Heart left ventricle (tissue), 16 donors: ENCODE measurements at places on chromosomes 1 and 21. TPM values are rescaled to one million over a fixed set of nuclear protein-coding genes. Genes with fewer than 3 reads are reported as not detected.

DNA sequence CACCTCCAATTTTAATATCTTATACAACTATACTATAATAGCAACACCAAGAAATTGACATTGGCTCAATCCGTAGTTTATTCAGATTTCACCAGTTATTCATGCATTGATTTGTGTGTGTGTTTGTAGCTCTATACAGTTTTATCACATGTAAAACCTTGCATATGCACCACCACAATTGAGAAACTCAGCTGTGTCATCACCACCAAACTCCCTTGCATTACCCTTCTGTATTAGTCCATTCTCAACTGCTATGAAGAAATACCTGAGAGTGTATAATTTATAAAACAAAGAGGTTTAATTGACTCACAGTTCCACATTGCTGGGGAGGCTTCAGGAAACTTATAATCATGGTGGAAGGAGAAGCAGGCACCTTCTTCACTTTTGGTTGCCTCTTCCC is 162.1 kb downstream of the PATJ start:
- DNase-seq, result no peak
- no peaks in the 10 kb centered on the region for H3K4me1 ChIP-seq
- no peaks in the 10 kb centered on the region for H3K36me3 ChIP-seq

GRCh38 chr21:27631471-27631870 is 664.6 kb upstream of the ADAMTS5 start:
- H3K27ac ChIP-seq, result no peak overlapping the region
- H3K27me3 ChIP-seq, result no peaks in the 10 kb centered on the region
- H3K4me1 ChIP-seq, result no peaks in the 10 kb centered on the region
- no peak for DNase-seq

SV2A gene
- 0.43 TPM for total RNA-seq

PRDM2 gene
- 35.4 TPM for total RNA-seq
